ENCODE measurements at places on chromosomes 1 and 21. TPM values are rescaled to one million over a fixed set of nuclear protein-coding genes. Genes with fewer than 3 reads are reported as not detected.

TSPAN1 gene
- total RNA-seq, result 2.0 TPM

C8A gene
- not detected for total RNA-seq

ERG gene
- 0.32 TPM for total RNA-seq

RGS13 gene
- total RNA-seq, result 0.13 TPM

S100B gene
- total RNA-seq, result not detected

RNU5D-1 gene
- not detected for total RNA-seq

CLDN17 gene
- not detected for total RNA-seq

UBE2U gene
- total RNA-seq, result not detected

NENF gene
- total RNA-seq, result 36.1 TPM

TPTE gene
- total RNA-seq, result not detected

FAM72D gene
- total RNA-seq, result 0.40 TPM

HFM1 gene
- total RNA-seq, result 0.39 TPM

CD2 gene
- total RNA-seq, result not detected

LINGO4 gene
- total RNA-seq, result not detected

CRP gene
- total RNA-seq, result not detected

SNAP47 gene
- 50.5 TPM for total RNA-seq

LGR6 gene
- total RNA-seq, result not detected

OR2T35 gene
- not detected for total RNA-seq

DYNLT5 gene
- not detected for total RNA-seq

TRIM17 gene
- 0.39 TPM for total RNA-seq

TNFSF4 gene
- 3.3 TPM for total RNA-seq

ELAPOR1 gene
- total RNA-seq, result 0.13 TPM

GJC2 gene
- 4.6 TPM for total RNA-seq

FCAMR gene
- not detected for total RNA-seq

DDR2 gene
- 94.2 TPM for total RNA-seq

RIPK4 gene
- 1.0 TPM for total RNA-seq

OR2G6 gene
- total RNA-seq, result not detected

NES gene
- 34.3 TPM for total RNA-seq

MYOG gene
- 22.8 TPM for total RNA-seq

OR2M3 gene
- not detected for total RNA-seq

ADGRL2 gene
- total RNA-seq, result 188 TPM

SLAMF7 gene
- 2.7 TPM for total RNA-seq

FMO5 gene
- total RNA-seq, result 0.13 TPM

GGPS1 gene
- 23.9 TPM for total RNA-seq

CASZ1 gene
- total RNA-seq, result 0.16 TPM

ARMH1 gene
- 1.2 TPM for total RNA-seq

FAM177B gene
- not detected for total RNA-seq

LCE1A gene
- not detected for total RNA-seq

LCA5L gene
- 1.2 TPM for total RNA-seq

AK4 gene
- total RNA-seq, result 24.8 TPM

GPR61 gene
- total RNA-seq, result not detected

NGF gene
- 1.2 TPM for total RNA-seq

CELSR2 gene
- total RNA-seq, result 1.8 TPM

GBP1 gene
- 22.9 TPM for total RNA-seq

KRTAP26-1 gene
- not detected for total RNA-seq

PSRC1 gene
- total RNA-seq, result 31.3 TPM

OLIG2 gene
- not detected for total RNA-seq

All from epithelial cell of alveolus of lung (primary cell).